ENCODE measurements at places on chromosomes 5 and 9.

DNA sequence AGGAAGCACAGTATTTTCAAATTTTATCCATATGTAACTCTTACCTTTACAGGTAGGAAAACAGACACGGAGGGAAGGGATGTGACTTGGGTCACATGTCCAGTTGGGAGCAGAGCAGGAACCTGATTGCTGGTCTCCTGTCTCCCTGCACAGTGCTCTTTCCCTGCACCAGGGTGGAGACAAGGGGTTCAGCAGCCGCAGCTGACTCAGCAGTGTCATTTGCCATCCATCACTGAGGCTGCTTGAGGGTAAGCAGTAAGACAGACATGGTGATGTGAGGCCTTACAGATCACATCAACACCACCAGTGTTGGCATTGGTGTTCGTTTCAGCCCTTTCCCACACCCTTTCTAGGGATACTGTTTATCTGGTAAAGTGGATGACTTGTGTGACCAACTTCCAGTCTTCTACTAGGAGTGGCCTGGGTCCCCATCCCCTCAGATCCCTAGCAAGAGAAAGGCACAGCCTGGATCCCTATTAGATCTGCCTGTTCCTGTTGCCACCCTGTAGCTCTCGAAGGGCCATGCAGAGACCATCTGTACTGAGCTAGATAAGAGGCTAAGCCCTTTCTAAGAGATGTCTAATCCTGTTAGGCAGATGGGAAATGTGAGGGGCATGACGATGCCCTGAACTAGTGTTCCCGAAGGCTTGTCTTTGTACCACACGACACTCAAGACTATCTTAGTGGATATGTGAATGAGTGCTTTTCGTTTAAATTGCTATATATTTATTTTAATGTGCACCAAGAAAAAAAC is 29.1 kb downstream of the FRMPD1 start:
- DNase-seq: no peak

GRCh38 chr5:127280491-127281220 is 9.9 kb upstream of the MEGF10 start:
- no peak for DNase-seq

- no peak for DNase-seq
Measured at GRCh38 chr9:78004478-78005229, 27.0 kb downstream of the GNAQ start.

DNA sequence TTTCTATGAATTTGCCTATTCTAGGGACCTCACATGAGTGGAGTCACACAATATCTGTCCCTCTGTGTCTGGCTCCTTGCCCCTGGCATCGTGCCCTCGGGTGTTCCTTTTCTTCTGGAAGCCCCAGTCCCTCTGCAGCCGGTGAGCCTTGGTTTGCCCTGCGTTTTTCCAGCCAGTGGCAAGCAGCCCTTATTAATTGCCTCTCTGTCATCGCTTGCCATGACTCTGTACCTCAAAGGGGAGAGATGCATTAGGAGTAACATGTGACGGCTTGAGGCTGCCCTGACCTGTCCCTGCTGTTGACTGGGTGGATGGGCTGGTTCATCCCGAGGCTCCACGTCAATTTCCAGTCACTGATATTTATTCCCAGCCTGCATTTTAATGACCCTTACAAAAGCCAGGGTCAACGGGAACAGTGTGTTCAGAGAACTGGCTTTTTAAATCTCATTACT is 87.3 kb downstream of the CFAP90 start:
- no peak for DNase-seq

DNA sequence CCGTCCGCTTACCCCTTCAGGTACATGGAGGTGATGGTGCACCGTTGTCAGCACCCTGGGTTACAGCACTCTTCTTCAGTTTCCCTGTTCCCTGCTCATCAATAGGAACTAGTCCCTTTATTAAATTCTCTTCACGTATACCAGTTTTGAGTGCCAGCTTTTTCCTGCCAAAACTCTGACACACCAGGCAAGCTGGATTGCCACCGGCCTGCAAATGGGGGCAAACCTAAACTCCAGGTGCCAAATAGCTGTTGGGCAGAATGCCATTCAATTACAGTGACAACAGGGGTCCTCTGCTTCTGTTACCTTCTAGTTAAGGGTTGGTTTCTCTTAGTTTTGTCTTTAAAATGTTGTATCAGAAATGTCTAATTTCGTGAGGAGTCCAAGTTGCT is 400.4 kb downstream of the OSTF1 start:
- DNase-seq: no peak

DNA sequence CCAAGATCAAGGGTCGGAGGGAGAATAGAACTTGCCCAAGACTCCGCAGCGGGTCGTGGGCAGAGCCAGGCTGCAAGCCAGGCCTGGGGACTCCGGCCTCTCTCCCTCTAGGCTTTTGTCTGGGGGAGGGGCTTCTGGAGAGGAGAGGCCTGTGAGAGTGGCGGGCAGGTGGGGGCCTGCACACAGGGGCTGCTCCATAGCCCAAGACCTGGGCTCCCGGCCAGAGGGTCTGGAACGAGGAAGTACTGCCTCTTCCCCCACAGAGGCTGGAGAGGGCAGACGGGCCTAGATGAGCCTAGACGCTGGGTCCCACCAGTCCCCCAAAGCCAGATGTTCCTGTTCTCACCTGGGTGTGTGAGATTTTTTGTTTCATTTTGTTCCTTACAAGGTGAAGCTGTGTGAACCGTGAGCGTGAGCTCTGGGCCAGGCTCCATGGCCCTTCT is 5.2 kb upstream of the ST6GALNAC6 start:
- DNase-seq: no peak

- DNase-seq: no peak
Measured at GRCh38 chr9:109918339-109919163, 138.6 kb downstream of the PALM2AKAP2 start.

DNA sequence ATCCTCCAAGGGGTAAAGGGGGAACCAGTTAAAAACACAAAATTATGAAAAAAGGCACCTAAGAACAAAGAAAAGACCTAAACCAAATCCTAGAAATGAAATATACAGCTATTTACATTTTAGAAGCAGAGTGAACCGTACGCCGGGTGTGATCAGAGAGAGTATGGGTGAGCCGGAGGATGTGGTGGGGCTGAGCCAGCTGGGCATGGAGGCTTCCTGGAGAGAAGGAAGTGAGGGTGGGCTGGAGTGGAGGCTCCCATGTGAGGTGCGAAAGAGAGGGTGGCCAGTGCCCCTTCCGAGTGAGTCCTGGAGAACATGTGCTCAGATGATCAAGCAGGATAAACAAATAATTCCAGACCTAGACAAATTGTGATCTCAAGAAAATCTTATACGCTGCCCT is 111.6 kb downstream of the CACNA1B start:
- no peak for DNase-seq

- no peak for DNase-seq
Measured at GRCh38 chr5:110815916-110816605, 77.3 kb downstream of the SLC25A46 start.

DNA sequence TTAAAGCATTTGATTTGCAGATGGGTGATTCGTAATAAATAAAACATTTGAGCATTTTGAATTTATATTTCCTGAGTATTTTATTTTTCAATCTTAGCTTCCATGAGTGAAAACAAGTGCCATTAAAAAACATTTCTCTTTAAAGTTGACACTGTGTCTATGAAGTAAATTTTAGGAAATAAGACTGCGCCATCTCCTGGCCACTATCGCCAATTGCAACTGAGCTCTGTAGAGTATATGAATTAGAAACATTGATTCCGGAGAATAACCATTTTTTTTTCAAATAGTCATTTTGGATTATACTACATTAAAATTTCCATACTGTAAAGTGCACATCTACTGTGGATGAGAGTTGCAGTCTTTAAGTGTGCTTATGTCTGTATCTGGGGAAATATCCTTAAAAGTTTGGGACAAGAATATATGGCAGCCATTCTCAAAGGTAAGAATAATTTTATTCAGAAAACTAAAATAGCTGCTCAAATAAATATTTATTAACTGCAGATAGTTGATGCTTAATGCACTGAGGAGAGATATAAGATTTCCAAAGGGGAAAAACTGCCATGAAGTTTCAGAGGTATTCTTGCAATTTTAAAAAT is 5.9 kb downstream of the DMRTA1 start:
- DNase-seq: peak; percentile 38

DNA sequence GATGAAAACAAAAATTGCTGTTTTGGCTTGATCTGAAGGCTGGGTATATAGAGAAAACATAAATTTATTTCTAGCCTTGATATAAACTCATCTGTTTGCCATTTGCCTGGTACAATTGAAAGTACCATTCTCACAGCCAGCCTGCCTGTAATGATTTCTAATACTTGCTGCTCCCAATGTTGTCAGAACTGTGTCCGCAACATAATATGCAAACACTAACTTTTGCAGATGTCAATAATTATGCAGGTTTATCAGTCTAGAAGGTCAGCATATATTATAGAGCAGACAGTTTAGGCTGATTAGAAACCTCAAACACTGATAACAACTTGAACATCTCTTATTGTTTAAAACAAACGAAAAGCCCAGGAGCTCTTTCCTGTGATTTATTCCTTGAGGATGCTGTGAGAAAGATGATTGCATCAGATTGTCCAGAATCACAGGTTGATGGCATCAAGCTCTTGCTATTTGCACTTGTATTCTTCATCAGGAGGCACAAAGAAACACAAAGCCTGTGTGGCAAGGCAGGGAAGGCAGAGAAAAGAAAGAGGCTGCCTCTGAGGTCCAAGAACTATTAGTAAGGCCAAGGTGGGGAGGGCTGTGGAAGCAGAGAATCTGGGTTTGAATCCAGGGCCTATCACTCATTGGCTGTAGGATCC is 21.4 kb upstream of the HMHB1 start:
- no peak for DNase-seq

- DNase-seq: no peak
Measured at GRCh38 chr5:2563046-2563445, 188.4 kb downstream of the IRX2 start.

DNA sequence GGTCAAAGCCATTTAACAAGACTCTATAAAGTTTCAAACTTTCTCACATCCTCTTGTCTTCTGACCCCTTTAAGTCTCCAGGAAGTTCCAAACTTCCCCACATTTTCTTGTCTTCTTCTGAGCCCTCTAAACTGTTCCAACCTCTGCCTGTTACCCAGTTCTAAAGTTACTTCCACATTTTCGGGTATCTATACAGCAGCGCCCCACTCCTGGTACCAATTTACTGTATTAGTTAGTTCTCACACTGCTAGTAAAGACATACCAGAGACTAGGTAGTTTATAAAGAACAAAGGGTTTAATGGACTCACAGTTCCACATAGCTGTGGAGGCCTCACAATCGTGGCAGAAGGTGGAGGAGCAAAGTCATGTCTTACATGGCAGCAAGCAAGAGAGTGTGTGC is 23.3 kb upstream of the PRLR start:
- DNase-seq: no peak

DNA sequence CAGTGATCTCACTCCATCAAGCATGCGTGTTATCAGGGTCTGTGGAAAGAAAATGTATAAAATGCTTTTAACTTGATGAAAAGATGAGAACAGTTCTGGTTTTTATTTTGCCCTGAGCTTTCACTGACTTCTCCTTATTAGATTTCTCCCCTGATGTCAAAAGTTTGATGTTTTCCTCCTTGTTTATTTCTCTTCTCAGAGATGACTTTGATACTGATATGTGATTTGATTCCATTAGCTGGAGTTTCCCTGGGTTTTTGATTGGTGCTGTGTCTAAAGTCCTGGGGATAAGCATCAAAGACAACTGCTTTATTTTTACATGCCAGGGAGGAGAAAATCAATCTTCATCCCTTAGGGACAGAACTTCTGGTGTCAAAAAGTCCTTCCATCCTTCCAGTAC is 510.0 kb downstream of the KCTD16 start:
- DNase-seq: no peak

GRCh38 chr9:97980918-97981845 is 2.0 kb upstream of the ANP32B start:
- no peak for DNase-seq

DNA sequence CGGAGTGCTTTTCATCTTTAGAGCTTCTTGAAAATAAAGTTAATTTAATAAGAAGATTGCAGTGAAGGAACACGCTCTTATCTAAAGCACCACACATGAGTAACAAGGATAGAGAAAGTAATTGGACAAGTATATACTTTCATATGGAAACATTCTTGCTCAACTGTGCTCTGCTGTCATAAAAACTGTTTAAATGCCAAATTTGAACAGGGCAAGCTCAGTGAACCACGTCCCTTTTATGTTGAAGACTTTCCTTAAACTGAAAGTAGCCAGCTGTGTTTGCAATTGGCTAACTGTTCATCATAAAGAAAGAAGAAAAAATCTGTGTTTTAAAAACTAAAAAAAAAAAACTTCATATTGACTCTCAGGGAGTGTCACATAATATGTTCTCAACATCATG is 1610.7 kb upstream of the C9orf72 start:
- no peak for DNase-seq

Measured in activated CD4-positive, alpha-beta T cell treated with anti-CD3 and anti-CD28 coated beads, Interleukin-2, amount 50 U/mL, for 1 hour (primary cell).